ENCODE measurements at places on chromosomes 12 and 14.

DNA sequence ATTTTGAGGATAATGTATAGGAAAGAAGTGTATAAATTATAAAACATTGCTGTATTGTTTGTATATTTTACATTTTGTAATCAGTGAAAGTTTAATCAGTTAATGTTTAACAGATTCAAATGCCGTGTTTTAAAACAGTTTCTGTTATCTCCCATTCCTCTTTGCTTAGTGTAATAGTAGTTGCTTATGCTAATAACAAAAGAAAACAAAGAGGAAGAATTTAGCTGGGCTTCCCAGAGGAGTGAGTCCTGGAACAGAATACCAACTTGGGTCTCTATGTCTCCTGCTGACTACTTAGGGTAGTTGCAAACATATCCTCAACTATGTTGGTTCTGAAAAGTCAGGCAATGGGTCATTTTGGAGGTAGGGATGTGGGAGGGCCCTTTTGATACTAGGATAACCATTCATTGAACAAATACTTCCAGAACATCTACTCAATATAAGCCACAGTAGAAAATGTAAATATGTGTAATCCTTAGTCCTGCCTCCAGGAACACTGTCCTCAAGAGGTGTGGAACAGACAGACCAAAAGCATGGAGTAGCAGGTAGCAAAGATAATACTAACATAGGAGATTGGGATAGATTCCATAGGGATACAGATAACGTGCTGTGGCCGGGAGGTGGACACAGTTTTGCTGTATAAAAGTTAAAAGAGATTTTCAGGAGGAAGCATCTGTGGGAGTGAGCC lies 36.1 kb upstream of the EVL start:
- DNase-seq, result no peak

- no peak for DNase-seq
Observed at GRCh38 chr14:38186216-38186615, 21.5 kb upstream of the SSTR1 start.

GRCh38 chr12:69425417-69425816 lies 44.8 kb upstream of the FRS2 start:
- no peak for DNase-seq

GRCh38 chr12:22105542-22105941 lies 59.5 kb downstream of the CMAS start:
- DNase-seq, result no peak

DNA sequence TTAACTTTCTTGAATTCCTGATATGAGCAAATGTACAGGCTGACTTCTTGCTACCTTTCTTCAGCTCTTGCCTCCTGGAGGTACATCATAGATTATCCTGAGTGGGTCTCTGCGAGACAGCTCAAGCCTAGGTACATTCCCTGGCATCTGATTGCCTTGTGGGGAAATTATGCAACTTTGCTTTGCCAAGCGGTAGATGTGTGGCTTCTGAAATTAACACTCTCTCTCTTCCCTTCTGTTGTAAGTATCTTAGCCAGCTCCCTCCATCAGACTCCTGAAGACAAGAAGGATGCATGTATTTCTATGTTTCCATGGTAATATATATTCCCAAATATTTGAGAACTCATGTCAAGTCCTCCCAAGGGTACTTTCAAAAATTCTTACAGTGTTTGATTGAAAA lies 16.2 kb upstream of the SLC16A7 start:
- no peak for DNase-seq

- DNase-seq, result no peak
Observed at GRCh38 chr12:50425589-50426258, 25.0 kb downstream of the LARP4 start.

GRCh38 chr14:69581316-69581935 lies 6.8 kb upstream of the CCDC177 start:
- DNase-seq, result no peak

DNA sequence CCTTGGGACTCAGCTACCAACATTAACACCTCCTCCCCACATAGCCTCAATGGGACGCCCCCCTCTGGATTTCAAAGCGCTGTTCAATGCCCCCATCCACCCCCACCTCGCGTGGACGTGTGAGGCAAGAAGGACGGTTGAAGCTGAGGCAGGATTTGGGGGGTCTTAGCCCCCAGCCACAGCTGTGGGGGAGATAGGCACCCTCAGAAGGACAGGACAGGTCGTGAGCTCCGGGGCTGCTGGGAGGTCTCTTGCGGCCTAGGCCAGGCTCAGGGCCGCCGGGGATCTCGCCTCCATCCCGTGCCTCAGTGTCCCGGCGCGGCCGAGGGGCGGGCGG lies 8.3 kb upstream of the SP7 start:
- DNase-seq, result no peak

GRCh38 chr14:102971836-102972606 lies 49.6 kb downstream of the AMN start:
- no peak for DNase-seq

DNA sequence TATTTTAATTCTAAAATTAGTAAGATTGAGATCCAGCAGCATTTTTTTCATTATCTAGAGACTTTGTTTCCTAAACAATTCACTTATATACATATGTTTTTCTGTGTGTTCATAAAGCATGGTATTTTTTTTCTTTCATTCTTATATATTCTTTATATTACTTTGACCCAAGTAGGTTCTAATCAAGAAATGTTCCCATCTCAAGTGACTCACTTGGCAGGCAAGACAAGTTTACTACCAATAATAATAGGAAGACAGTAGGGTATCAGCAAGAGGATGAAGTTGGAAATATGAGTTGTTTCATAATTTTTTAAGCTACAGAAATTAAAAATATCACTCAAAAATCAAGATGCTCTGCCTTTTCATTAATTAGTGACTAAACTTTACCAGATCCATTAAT lies 613.4 kb upstream of the ATP2B1 start:
- no peak for DNase-seq

GRCh38 chr12:120265473-120266179 lies at the start of gene PXN:
Gene PXN, minus strand, starts transcription at chr12:120265730. Its CDS starts 101 bp downstream, at chr12:120265629.
- DNase-seq, result peak; percentile 82

GRCh38 chr12:101596172-101596571 lies 1.4 kb downstream of the MYBPC1 start:
- no peak for DNase-seq

DNA sequence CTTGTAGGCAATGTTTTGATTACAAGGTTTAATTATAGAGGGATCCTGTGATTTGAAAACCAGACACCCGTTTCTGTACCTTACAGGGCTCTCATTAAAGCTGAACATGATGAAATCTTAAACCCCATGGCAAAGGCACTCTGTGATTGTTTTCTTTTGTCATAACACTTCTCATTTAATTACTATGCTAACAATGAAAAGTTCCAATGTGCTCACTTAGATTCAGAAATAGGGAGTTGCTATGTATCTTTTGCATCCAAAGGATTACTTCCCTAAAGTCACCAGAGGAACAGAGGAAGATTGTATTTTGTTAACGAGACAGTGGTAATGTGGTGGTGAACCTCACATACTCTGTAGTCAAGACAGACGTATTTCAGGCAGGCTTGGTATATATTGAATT lies 81.5 kb upstream of the MYF6 start:
- no peak for DNase-seq

- no peak for DNase-seq
Observed at GRCh38 chr12:113683574-113683973, 211.9 kb upstream of the LHX5 start.

DNA sequence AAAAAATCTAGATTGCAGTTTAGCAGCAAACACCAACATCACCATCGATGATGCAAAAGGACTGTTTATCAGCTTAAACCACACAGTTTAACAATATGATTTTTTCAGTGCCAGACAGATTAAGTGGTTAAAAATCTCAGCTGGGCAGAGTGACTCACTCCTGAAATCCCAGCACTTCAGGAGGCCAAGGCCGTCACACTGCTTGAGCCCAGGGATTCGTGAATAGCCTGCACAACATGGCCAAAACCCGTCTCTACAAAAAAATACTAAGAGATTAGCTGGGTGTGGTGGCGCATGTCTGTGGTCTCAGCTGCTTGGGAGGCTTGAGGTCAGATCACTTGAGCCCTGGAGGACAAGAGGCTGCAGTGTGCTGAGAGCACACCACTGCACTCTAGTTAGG lies 8.9 kb downstream of the RSRC2 start:
- DNase-seq, result no peak

GRCh38 chr12:40146800-40147797 lies 41.2 kb upstream of the SLC2A13 start:
- no peak for DNase-seq

DNA sequence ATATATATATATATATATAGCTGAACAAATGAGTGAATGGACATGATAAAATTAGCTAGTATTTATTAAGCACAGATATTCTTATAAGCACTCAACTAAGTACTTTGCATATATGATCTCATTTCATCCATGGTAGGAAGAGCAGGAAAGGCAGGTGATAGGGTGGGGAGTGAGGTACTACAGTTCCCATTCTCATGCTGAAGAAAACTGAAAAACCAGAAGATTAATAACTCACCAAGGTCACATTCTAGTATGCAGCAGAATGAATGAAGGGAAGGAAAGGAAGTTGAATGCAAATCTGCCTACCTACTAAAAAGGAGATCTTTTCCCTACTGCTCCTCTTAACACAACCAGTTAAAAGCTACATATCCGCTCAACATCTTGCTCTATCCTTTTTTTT lies 298.1 kb upstream of the TMPO start:
- DNase-seq, result no peak

- DNase-seq, result no peak
Observed at GRCh38 chr12:85559127-85559526, 277.1 kb downstream of the RASSF9 start.

- no peak for DNase-seq
Observed at GRCh38 chr14:28061006-28061405, 705.6 kb upstream of the FOXG1 start.

DNA sequence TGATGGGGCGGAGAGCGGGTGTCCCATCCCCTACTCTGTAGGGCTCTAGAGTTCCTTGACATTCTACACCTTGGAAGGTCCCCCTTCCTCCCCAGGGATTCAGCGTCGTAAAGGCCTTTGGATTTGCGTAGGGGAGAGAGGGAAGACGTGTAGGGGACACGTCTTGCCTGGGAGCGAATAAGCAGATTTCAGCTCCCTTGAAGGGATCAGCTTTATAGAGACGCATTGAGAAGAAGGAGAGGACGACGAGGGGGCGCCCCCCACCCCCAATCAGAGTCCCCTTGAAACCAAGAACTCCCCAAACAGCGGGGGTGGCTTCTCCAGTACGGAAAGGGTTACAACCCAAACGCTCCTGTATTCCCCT lies 324 bp downstream of the CALCOCO1 start:
- no peak for DNase-seq

DNA sequence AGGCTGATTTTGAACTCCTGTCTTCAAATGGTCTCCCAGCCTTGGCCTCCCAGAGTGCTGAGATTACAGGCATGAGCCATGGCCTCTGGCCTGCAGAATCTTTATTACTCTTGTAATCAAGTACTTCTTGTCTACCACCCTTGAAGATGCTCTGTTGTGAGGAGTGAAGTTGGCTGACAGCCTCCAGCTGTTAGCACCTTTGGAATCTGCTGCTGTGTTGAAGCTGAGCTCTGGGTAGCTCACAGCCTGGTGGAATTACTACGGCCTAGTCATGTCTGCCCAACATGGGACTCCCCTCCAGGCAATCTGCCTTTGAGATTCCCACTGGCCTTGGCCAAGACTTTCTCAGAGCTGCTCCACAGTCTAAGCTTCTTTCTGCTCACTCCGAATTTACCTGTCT lies 5.8 kb upstream of the C12orf75 start:
- no peak for DNase-seq

DNA sequence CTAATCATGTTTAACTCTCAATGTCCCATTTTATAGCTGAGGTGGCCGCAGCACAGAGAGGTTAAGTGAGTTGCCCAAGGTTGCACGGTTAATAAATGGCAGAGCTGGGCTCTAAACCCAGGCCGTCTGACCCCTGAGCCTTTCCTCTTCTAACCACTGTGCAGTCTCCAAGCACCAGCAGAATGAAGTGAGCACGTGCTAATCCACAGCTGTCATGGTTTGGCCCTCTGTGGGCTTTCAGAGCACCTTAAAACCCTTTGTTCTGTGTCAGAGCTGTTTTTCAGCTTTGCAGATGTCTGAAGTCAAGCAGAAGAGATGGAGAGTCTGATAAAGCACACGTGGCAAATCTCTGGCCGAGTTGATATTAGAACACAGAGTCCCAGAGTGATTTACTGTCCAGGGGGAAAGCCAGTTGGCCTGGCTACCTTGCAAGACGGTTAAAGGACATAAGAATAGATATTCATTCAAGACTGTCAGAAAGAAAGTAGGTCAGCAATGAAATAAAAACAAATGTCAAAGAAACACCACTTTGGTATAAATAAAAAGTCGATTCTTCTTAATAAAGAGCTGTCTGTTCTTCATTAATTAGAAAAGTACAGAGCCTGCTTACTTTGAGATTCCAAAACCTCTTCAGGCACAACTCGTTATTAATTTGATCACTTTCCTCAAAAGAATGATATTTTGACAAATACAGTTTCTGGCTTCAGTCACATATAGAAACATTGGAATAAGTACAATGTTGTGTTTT lies 107.3 kb downstream of the CRADD start:
- DNase-seq, result no peak

- no peak for DNase-seq
Observed at GRCh38 chr12:47950856-47951468, 12.4 kb upstream of the TMEM106C start.

DNA sequence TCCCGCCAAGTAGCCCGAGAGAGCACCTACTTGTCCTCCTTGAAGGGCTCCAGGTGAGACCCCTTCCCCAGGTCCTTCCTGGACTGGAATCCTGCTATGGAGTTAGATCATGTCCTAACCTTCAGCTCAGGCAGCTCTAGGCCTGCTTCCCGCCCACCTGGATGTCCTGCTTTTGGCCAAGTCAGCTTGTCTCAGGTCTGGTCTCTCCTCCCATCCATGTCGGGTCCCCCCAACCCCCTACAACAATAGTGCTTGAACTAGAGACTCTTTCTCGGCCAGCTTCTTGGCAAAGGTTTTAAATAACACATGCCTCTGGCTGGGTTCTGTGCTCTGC lies 3.6 kb downstream of the NAB2 start:
- no peak for DNase-seq

DNA sequence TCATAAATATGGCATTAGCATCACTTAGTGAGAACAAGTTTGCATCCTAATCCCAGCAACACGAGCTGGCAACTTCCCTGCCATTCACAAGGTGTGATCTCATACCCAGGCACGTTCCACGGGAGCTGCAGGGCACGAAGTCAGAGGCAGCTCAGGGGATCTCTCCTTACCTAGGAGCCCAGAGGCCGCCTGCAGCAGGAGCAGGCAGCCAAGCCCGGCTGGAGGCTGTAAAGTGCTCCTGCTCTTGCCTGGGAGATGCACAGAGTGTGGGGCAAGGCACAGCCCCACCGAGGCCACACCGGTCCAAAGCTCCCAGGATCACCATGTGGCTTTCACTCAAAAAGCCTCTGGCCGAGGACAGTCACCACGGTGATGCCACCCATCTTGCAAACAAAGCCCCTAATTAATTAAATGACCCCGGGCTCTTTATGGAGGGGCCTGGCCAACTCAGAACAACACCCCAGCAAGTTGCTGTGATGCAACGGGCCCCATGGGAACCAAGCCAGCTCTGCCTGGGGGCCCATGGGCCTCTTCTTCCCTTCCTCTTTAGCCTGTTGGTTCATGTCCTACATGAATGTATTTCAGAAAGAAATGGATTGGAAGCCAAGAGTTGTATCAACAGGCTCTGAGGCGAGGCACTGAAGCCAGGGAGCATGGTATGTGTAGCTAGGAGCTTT lies 26.5 kb downstream of the NUAK1 start:
- DNase-seq, result no peak

- no peak for DNase-seq
Observed at GRCh38 chr12:24679126-24679525, 269.8 kb downstream of the BCAT1 start.
